ENCODE measurements at places on chromosomes 5 and 9.

- no peak for DNase-seq
Measured at GRCh38 chr9:117656002-117656401, 48.2 kb upstream of the TLR4 start.

- DNase-seq = no peak
Measured at GRCh38 chr5:131019601-131020315, 145.3 kb downstream of the HINT1 start.

- DNase-seq = no peak
Measured at GRCh38 chr9:2414465-2414864, 207.1 kb upstream of the VLDLR start.

DNA sequence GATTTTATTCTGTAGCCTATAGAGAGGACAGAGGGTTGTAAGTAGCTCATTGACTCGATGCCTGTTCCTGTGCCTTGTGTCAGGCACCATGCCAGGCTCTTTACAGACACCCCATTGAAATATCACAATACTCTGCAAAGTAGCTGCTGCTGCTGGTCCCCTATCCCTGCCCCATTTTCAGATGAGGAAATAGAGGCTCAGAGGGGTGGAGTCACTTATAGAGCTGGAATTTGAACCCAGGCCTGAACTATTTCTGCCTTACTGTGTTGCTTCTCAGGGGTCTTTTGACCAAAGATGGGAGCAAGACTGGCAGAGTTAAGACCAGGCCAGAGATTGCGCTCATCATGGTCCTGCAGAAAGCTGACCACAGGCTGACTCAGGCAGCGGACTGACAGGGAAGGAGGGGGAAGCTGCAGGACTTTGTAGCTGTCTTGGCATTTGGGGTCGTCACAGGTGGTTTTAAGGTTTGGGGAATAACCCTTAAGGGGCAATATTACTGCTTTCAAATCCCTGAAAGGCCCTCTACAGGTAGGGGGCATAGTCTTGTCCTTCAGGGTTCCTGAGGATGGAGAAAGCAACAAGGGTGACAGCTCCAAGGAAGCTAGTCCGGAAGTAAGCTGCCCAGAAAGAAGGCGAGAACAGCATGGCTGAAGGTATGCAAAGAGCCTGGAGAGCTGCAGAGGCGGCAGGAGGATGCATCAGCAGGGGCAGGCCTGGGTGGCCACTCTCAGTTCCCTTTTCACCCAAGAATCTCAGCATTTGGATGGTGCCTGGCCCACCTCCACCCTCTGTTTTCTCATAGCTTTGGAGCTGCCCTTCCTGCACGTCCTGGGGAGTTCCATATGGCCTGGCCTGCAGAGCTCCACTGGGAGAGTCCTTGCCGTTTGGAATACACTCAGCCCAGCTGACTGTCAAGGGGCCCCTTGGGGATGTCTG, 18.3 kb upstream of the NDST1 start:
- no peak for DNase-seq

GRCh38 chr5:32311404-32312196, 1.1 kb downstream of the MTMR12 start:
- DNase-seq = no peak

DNA sequence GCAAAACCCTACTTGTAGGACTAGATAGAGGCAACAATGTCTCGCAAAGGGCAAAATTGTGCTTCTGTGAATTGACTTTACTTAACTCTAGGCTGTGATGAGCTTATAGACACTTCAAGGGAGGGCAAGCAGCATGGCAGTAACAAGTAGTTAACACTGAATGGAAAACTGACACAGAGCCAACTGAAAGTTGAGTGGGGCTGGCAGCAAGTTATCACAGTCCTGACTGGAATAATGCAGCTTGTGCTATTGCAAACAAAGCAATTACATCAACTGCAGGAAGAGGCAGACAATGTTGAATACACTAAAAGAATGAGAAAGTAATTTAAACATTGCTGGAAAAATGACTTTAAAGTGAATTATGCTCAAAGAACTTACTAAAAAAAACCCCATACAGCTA, 62.2 kb downstream of the RNF38 start:
- DNase-seq = no peak

DNA sequence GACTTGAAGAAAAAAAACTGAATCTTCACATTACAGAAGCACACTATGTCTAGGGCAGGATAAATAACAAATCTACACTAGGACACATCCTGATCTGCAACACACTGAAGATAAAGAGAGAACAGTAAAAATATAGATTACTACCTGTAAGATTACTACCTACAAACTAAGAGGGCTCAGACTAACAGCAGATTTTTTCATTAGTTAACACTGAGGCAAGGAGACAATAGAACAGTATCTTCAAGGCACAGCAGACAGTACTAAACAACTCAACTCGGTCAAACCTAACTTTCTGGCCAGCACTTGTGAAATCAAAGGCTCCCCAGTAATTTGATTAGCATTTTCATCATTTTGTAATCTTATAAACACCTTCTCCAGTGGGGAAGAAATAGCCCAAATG, 46.5 kb downstream of the TEX10 start:
- no peak for DNase-seq
